GM10248 (cell line): ENCODE measurements at places on chromosomes 1 and 21.

GRCh38 chr1:119647734-119648619 is at the start of gene ZNF697:
Gene ZNF697 (minus strand): TSS chr1:119648266. CDS start chr1:119626100, 22,166 bp downstream.
- peak; percentile 82 for DNase-seq

- no peak for DNase-seq
These were observed 99.1 kb downstream of the MT1HL1 start for GRCh38 chr1:236904892-236905741.

DNA sequence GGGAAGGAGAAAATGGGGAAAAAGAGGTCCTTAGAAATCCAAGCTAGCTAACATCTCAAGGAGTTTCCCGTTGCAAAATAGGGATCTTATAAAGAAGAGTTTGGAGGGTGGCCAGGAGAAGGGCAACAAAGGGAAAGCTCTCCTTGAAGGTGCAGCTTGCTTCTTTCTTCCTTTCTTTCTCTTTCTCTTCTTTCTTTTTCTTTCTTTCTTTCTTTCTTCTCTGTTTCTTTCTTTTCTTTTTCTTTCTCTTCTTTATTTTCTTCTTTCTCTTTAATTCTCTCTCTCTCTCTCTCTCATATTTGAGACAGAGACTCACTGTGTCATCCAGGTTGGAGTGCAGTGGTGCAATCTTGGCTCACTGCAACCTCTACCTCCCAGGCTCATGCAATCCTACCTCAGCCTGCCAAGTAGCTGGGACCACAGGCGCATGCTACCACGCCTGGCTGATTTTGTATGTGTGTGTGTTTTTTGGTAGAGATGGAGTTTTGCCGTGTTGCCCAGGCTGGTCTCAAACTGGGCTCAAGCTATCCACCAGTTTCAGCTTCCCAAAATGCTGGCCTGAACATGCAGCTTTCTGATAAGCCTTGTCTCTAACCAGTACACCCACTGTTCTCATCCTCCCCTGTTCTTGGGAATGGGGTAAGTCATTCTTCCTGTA is 44.4 kb downstream of the RNF11 start:
- DNase-seq = no peak

DNA sequence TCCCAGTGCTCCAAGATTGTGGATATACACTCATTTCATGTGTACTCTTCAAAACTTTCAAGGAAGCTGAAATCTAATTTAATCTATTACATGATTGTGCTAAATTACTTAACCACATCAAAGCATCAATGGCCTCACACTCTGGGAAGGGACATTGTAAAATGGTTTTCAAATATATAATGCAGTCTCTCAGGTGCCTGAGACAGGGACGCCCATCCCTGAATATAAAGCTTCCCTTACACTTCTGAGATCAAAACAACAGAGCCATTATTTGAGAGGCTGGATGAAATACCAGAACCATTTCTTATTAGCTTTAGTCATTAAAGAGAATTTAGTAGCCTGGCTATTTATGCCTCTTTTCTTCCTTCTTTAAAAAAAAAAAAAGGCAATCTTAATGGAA is 259.2 kb upstream of the NFIA start:
- DNase-seq = no peak

- DNase-seq = no peak
These were observed 10.2 kb downstream of the YBX1 start for GRCh38 chr1:42692461-42692860.

DNA sequence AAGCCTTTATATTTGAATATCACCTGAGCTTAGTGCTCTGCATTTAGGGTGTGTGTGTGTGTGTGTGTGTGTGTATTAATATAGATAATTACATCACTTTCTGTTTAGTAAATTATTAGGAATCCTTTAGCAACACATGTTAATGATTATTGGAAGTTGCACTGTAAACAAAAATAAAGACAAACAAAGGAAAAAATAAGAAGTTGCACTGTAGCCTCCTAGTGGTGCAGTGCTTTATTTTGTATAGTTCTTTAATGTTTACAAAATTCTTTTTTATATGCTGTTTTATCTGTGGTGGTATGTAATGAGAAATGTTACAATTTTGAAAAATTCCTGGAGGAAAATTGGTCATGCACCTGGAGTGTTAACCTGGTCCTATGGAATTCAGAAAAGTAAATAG is 69.2 kb downstream of the UBE4B start:
- no peak for DNase-seq

DNA sequence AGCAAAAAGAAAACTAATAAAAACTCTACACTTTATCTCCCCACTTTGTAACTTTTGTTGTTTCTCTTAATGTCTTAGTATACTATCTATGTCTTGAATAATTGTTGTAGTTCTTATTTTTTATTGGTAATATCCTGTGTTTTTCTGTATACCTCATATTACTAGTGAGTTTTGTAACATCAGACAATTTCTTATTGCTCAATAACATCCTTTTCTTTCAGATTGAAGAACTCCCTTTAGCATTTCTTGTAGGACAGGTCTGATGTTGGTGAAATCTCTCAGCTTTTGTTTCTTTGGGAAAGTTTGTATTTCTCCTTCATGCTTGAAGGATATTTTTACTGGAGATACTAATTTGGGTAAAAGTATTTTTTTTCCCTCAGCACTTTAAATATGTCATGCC is 79.8 kb upstream of the LRRC8B start:
- DNase-seq = no peak

GRCh38 chr1:180451504-180451903 is 50.9 kb downstream of the ACBD6 start:
- no peak for DNase-seq

- DNase-seq = peak; percentile 84
These were observed 19.5 kb downstream of the TEX35 start for GRCh38 chr1:178532392-178532791.

GRCh38 chr1:21663248-21663950 is 5.8 kb downstream of the RAP1GAP start:
- DNase-seq = no peak

GRCh38 chr21:14900058-14900457 is 164.7 kb downstream of the NRIP1 start:
- DNase-seq = no peak

DNA sequence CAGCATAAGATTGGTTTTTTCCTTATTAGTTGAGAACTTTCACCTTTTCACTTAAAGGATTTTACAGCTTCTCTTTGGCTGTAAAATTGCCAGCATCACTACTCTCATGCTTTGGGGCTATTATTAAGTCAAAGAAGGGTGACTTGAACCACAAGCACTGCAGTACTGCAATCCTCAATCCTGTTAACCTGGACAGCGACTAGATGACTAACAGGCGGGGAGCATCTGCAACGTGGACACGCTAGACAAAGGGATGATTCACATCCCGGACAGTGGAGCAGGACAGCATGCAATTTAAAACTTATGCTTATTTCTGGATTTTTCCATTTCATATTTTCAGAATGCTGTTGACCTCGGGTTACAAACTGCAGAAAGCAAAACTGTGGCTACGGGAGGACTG is 8.1 kb downstream of the ARV1 start:
- DNase-seq = no peak

GRCh38 chr21:42118901-42119300 is 47.8 kb downstream of the UMODL1 start:
- DNase-seq = no peak

DNA sequence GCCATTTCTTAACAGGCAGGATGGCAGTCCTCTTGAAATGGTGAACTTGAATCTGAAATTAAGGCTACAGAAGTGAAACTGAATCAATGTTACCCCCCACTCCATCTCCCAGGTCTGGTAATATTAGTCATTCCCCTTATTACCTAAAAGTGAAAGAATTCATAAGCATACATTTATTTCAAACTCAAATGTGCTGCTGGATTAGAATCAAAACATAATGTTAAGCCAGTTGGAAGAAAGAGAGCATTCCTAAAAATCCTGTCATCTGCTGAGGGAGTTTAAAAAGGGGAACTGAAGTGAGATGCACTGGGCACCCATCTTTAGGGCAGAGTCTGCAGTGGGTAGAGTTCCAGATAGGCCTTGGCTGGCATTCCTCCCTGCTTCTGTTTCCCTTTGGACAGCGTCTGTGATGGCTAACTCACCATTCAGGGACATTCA is 17.4 kb downstream of the KIAA0319L start:
- no peak for DNase-seq

DNA sequence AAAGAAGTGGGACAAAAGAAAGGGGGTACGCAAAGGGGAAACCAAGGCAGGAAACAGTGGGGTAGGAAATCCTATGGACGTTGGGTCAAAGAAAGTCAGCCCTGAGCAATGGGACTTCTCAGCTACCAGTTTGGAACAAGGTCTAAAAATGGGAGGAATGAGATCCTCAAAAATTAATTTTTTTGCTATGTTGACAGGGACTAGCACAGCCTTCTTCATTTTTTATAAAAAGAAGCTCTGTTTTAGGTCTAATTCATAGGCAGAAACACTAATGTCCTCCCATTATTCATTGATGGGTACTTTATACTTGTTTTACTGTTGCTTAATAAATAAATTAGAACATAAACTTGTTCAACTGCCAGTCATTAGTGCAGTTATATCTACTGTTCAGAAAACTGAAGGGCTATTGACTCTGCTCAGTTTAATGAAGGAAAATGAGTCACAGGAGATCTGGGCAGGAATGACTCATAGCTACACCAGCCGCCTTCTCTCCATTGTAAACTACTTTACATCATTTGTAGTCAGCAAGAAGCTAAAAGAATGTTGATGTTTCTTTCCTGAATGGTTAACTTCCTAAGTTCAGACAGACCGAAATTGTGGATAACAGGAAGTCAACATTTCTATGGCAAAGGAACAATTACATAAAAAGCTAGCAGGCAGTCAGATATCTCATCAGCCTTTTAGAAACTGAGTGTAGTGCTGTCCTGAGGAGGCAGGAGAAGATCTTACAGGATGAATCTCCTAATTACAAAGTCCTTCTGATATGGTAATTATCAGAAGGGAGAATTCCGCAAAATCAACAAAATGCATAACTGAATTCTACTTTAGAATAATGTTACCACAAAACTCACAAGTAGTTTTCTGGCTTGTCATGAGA is 356.4 kb upstream of the PKN2 start:
- DNase-seq = no peak

DNA sequence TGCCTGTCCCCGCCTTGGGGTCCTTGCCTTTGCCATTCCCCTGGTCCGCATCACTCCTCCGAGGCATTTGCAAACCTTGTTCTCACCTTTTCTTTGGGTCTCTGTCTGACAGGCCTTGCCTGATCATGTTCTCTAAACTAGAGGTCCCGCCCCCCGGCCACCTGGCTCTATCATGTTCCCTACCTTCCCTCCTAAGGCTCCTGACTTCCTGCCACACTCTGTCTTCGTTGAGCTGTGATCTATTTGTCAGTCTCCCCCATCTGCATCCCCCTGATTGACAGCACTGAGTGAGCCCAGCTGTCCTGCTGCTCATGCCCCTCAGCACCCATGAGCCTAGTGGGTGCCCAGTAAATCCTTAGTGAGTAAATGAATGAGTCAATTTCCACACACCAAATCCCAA is 22.8 kb downstream of the ERG start:
- no peak for DNase-seq

DNA sequence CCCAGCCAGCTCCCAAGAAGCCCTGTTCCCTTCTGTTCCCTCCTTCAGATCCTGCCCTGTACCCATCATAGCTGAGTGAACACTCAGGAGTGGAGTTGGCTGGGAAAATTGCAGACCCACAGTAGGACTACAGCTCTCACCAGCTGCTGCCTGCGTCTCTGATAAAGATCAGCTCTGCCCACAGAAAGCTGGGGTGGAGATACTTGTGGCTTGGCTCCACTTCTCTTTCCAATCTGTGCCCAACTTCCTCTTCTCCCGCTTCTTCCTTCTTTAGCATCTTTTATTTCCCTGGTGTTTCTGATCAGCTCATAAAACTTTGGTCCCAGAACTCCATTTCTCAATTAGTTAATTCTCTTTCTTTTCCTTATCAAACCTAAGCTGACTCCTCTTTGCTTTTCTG is 5.5 kb upstream of the CD1A start:
- no peak for DNase-seq

DNA sequence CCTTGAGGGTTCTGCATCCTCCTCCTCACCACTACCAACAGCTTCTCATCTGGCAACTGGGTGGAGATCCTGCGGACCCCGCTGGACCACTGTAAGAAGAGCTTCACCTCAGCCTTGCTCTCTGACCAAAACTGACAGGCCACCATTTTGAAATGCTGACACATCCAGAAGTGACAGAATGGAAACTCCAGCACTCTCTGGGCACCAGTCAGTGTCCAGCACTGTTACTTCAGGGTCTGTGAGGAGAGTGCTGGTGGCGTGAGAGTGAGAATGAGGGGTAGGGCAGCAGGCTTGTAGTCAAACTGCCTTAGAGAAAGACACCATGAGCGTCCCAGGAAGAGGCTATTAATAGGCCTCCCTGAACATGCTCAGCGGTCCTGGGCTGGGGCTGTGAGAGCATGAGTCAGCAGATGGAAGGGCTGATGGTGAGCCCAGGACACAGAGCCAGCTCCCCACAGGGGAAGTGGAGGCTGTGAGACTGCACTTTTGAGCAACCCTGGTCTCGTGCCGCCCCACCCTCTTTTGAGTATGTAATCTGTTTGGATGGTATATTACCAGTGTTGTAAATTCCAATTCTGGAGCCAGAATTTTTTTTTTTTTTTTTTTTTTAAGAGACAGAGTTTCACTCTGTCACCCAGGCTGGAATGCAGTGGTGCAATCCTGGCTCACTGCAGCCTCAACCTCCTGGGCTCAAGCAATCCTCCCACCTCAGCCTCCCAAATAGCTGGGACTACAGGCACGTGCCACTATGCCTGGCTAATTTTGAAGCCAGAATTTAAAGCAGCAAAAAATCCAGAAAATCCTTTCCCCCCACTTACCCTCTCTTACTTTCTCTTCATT is 34.4 kb upstream of the SLC30A1 start:
- DNase-seq = no peak

GRCh38 chr21:39976800-39977199 is 109.6 kb downstream of the PCP4 start:
- DNase-seq = no peak

DNA sequence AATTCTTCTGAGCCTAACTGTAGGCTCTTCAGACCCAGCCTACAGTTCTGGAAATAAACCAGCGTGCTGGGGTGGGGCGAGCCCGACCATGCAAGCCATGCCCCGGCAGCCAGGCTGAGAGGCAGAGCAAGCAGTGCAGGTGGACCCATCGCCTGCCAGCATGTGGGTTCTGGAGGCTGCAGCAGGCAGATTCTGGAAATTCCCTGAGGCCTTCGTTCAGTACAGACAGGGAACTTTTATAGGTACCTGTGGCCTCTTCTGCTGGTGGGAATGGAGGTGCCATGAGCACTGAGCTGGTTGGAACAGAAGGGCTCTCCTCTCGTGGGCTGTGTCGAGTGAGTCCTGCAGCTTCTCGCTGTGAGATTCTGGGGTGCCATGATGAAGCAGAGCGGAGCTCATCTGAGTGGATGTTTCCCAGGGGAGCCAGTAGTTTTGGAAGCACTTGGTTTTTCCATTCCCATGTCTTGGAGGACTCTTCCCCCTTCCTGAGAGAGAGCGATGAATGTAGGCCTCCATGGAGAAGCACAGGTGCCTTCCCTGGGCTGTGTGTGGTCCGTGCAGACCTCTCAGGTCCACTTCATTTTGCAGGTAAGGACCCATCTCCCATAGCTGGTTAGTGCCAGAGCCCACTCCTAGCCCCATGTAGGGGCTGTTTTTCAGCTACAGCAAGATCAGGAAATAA is 94.1 kb downstream of the PCBP3 start:
- DNase-seq = no peak

- DNase-seq = no peak
These were observed 5.1 kb upstream of the EPHB2 start for GRCh38 chr1:22705586-22705985.

GRCh38 chr1:71413441-71414175 is 332.8 kb upstream of the ZRANB2 start:
- no peak for DNase-seq

- no peak for DNase-seq
These were observed at the start of gene ABCG1 for GRCh38 chr21:42218836-42219605. Gene ABCG1 (plus strand): TSS chr21:42219140. CDS start chr21:42219263, 123 bp downstream.

GRCh38 chr1:173395762-173396161 is 81.4 kb upstream of the PRDX6 start:
- no peak for DNase-seq
